ENCODE measurements at places on chromosomes 16 and 17.

DNA sequence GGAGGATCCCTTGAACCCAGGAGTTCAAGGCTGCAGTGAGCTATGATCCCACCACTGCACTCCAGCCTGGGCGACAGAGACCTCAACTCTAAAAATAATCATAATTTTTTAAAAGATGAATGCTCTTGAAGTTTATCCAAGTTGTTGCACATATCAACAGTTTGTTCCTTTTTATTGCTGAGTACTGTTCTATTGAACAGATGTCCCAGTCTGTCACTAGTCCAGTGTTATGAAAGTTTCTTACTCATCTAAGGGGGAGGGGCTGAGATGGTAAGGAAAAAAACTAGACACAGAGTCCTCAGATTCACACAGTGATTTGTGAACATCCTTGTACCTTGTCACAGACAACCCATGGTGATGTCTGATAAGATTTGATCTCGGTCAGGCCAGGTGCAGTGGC, 3.9 kb downstream of the ACAP1 start:
- DNase-seq = no peak

DNA sequence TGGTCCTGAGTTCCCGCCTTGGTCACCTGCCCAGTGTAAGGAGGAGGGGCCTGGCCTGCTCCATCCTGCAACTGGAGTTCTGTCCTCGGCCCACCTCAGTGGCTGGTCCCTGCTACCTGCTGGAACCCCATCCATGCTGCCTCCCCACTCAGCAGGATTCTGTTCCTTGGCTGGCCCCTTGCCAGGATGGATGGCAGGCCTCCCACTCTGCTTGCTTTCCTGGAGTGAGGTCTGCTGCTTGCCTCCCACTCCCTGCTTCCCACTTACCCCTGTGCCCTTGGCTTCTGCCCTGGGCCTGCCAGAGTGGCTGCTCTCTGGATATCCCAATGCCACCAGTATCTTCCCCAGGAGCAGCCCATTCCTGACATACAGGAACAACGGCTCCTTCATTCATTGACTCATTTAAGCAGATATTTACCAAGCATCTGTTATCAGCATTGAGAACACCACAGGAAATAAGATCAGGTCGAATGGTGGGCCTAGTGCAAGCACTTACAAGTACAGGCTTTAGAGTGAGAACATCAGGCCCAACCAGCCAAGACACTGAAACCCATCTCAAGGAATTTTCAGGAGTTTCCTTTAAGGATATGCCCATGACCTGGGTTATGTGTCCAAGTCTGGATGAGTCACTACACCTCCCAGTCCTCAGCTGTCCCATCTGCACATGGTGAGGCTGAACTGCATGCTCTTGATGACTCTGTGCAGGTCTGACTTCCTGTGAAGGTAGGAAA, 17.0 kb upstream of the RPRML start:
- DNase-seq = no peak

DNA sequence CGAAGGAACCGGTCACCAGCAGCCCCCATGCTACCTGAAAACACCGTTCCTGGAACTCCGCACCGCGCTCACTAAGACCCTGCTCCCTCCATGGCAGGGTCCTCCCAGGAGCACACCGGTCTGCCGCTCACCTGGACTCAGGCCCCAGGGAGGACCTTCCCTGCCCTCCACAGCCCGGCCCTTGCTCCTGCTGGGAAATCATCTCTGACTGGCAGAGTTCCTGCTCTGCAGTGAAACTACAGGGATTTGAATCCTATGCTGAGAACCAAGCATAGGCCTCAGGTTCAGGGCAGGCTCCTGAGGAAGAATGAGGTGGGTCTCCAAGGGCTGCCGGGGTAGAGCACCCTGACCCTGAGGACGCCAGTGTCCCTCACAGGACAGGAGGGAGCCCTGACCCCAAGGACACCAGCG, 88.5 kb downstream of the KCNJ12 start:
- DNase-seq = no peak

- no peak for DNase-seq
Observed at GRCh38 chr17:52147872-52148271, 10.6 kb downstream of the CA10 start.

GRCh38 chr17:29571883-29572681, 3.6 kb downstream of the TP53I13 start:
- DNase-seq = no peak

DNA sequence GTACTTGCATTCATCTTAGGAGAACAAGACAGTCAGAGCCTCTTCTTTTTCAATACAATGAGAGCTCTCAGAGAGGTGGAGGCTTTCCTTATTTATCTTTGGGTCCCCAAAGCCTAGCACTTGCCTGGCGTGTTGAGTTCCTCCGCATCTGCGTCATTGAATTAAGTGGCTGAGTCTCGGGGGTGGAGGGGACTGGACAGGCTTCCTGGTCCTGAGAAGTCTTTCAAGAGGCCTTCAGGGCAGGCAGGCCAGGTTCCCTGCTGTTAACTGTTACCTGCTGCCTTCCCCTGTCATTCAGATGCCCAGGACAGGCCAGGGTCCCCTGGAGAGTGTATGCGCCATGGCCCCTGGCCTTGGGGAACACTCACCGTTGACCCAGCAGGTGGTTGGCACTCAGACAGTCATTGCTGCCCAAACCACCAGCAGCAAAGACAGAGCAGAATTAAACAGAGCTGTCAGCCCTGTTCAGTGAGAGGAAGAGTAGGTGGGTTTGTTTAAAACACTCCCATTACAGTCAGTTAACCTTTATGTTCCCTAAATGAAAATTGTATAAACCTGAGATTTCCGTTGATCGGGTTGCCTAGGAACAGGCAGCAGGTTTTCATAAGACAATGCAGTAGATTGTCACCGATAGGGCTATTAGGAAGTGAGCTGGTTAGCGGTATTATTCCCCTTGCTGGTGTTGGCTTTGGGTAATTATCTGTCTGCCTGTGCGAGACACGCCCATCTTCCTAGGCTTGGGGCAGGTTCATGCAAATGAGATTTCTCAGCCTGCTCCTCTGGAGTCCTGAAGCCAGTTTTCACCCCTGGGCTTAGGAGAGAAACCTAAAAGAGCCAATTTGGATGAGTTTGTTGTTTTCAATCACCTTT, 132.7 kb downstream of the CCDC182 start:
- DNase-seq = no peak

- no peak for DNase-seq
Observed at GRCh38 chr16:13994239-13995106, 74.5 kb downstream of the ERCC4 start.

DNA sequence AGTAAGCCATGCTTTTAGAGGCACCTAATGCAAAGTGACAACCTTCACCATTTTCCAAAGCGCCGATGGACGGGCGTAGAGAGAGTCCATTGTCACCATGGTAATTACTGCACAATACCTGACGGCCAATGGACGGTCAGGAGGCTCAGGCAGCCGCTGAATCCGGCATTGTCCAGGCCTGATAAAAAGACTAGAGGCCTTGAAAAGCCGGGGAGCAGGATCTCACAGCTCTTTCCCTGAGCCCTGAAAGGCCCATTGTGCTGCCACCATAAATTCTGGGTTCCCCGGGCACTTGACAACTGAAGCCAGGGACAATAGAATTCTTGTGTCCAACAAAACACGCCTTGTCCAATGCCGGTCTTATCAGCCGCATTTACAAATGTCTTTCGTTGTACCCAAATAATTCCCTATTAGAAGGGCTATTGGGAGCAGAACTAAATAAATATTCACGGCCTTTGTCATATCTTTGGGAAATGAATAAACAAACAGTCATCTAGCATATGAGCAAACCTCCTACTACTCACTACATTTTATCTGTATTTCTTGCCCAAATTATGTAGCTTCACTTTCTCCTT, 62.4 kb downstream of the CDH11 start:
- no peak for DNase-seq

GRCh38 chr17:61474235-61474927, 22.2 kb downstream of the TBX4 start:
- DNase-seq = no peak

DNA sequence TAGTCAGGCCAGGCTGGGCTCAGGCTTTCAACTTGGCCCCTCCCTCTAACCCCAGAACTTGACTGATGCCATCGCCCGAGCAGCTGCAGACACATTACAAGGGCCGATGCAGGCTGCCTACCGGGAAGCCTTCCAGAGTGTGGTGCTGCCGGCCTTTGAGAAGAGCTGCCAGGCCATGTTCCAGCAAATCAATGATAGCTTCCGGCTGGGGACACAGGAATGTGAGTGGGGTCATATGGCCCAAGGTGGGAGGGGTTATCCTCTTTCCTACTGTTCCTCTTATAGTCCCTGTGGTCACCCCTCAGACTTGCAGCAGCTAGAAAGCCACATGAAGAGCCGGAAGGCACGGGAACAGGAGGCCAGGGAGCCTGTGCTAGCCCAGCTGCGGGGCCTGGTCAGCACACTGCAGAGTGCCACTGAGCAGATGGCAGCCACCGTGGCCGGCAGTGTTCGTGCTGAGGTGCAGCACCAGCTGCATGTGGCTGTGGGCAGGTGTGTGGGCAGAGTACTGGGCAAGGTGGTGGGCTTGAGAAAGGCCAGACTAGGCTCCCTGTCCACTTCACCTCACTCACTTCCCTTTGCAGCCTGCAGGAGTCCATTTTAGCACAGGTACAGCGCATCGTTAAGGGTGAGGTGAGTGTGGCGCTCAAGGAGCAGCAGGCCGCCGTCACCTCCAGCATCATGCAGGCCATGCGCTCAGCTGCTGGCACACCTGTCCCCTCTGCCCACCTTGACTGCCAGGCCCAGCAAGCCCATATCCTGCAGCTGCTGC, 2.1 kb upstream of the NRN1L start:
- DNase-seq = no peak

- no peak for DNase-seq
Observed at GRCh38 chr17:63842173-63842539, 329 bp downstream of the SMARCD2 start.

GRCh38 chr17:76407509-76407908, 23.1 kb downstream of the SPHK1 start:
- no peak for DNase-seq

DNA sequence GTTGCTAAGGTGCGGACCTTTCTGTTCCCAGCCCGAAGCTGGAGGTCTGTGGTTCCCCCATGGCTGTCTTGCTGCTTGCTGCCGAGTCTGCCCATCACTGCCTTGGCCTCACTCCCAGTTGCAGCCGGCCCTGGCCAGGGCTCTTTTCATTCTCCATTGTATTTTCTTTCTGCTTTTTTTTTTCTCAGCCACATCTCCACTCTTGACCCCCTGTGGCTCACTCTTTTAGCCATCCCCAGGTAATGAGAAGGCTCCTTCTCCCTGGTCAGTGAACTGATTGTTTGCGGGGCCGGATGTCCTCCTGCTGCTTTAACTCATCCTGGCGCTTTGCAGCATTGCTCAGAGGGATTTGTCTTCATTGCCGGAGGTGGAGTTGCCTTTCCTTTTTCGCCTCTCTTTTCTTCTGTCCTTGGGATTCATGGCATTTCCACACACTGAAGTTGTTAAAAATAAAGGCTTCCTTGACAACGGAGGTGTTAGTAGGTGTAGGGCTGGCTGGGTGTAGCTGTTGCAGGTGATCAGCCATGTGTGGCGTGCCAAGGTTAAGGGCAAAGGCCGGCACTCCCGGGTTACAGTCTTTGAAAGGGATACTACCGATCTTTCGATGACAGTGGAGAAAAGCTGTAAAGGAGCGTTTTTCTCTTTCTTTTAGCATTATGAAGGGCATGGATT, 34.1 kb downstream of the MAP2K6 start:
- no peak for DNase-seq

- no peak for DNase-seq
Observed at GRCh38 chr17:6780886-6781285, 4.9 kb downstream of the FBXO39 start.

DNA sequence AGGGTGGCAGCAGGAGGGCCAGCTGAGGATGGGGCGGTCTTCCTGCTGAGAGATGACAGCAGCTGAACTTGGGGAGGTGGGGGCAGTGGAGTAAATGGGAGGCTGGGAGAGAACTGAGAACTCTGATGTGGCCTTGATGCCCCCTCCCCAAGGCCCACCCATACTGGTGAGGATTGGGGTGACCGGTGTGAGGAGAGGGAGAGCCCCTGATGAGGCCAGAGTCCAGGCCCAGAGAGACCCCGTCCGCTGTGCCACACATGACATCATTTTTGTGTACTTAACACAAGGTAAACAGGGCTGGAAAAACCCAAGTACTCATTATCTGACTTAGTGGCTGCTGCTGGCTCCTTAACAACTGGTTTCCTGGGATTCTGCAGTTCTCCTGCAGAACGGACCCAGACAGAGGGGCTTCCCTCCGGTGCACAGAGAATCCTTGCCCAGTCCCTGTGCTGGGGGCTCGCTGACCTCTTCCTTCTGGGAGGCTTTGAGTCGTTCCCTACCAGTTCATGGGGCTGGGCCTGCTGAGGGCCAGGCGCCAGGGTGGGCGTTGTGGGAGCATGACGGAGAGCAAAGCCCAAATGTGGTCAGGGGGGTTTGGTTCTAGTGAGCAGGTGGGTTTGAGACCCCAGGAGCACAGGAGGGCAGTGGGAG, 207.6 kb downstream of the RAB11FIP4 start:
- no peak for DNase-seq

DNA sequence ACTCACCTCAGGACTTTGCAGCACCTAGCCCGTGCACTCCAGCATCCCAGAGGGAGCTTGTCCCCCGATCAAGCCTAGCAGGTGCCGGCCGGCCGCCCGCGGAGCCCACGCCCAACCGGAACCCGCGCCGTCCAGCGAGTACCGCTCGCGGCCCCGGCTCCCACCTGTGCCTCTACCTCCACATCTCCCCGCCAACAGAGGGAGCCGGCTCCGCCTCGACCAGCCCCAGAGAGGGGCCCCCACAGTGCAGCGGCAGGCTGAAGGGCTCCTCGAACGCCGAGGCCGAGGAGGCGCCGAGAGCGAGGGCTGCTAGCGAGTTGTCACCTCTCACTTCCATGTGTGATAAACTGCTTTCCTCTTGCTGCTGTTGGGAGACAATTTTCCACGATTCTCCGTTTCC, 41.1 kb upstream of the DHRS7B start:
- DNase-seq = no peak

- DNase-seq = no peak
Observed at GRCh38 chr17:32964541-32964940, 27.1 kb upstream of the SPACA3 start.

DNA sequence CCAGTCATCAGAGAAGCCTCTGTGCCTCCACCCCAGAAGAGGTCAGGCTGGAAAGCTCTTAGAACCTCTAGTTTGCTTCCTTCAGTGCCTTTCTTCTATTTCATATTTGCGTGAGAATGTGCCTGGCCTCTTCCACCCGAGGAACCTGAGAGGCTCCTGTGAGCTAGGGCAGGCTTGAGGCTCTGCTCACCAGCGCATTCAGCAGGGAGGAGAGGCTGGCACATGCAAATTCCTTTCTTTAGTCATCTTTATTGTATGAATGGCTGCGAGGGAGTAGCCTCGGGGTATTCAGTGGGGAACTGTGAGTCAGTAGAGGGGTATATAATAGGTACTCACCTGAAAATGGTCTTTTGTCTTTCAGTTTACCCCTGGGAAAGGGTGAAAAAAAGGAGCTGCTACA, 268.3 kb downstream of the ABCC12 start:
- peak; percentile 10 for DNase-seq

GRCh38 chr16:87048038-87048729, 269.0 kb downstream of the C16orf95 start:
- DNase-seq = no peak
